ENCODE measurements at places on chromosomes 16 and 17. TPM values are rescaled to one million over a fixed set of nuclear protein-coding genes. Genes with fewer than 3 reads are reported as not detected.

DNA sequence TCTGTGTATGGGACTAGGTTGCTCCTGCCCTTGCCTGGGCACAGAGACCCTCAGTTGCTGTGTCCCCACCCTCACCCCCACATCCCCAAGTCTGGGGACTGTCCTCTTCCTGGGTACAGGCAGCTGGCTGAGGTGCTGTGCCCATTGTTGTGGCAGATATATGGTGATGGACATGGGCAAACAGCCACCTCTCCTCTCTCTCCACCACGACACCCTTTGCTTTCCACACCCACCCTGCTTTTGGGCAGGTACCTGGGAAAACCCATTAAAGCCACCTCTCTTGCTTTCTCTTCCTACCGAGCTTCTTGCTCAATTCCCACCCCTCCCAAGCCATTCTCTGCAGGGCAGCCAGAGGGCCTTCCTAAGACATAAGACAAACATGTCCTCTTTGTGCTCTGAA lies 21.7 kb downstream of the TRPV2 start:
- no peak for DNase-seq

DNA sequence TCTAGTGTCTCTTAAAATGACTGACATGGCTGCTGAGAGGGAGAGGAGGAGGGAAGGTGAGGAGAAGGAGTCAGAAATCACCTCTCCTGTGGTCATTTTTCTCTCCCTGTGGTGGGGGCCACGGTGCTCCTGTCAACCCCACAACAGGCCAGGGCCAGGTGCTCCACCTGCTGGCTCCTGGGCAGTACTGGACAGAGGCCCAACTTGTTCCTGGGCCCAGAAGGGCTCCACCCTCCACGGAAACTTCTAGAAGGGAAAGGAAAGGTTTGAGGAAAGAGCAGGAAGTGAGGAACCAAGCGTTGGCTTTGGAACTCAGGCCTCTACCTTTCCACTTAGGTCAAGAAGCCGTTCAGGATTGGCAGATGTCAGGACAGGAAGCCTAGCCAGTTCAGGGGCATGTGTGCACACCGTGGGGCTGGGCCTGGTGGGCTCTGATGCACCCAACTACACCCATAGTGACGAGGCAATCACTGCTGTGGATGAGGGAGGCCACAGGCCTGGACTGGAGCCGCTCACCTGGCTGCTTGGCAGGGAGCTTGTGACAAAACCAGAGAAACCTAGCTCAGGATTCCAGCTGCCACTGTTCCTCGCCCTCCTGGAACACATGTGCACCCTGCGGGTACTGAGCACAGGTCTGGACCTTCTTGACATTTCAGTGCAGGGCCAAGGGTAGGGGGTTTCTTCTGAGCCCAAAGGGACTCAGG lies 36.1 kb downstream of the WNT3 start:
- DNase-seq = no peak

DNA sequence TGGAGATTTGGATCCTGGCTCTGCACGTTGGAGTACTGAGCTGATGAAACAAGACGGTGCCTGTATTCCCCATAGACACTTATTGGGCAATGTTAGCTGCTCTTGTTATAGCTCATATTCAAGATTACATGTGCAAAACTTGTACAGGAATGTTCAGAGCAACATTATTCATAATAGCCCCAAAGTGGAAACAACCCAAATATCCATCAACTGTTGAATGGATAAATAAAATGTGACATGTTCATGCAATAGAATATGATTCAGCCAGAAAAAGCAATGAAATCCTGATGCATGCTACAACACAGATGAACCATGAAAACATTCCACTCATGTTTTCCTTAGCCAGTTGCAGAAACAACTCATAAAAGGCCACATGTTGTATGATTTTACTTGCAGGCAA lies 5.7 kb upstream of the SDR42E1 start:
- DNase-seq = no peak

DNA sequence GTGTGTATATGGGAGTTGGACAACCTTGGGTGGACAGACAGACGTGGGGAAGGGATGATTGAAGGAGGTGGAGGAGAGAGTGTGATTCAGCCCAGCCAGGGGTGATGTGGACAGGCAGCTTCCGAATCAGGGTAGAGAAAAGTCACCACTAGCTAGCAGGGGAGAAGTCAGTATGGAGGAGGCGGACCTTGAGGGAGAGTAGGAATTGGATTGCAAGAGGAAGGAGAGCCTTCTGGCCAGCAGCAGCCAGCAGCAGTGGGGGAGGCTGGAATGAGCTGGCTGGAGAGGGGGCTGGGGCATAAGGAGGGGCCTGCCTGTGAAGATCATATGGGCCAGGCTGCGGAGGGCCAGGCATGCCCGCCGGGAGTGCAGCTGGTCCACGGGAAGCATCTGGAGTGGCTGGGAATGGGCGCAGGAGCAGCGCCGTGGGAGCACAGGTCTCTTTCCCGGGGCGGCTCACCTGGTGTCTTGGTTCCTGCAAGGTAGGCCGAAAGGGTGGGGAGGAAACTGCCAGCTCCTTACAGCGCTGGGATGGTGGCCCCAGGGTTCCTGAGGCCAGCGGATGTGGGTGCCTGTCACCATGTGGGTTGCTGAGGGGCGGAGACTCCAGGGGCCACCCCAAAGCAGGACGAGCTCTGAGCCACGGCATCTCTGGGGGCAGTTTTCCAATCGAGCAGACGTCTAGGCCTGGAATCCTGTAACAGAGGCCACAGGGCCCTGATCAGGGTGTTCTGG lies 235.3 kb downstream of the SEC14L1 start:
- DNase-seq = peak; percentile 91

FBXW10 gene
- not detected for total RNA-seq

DNA sequence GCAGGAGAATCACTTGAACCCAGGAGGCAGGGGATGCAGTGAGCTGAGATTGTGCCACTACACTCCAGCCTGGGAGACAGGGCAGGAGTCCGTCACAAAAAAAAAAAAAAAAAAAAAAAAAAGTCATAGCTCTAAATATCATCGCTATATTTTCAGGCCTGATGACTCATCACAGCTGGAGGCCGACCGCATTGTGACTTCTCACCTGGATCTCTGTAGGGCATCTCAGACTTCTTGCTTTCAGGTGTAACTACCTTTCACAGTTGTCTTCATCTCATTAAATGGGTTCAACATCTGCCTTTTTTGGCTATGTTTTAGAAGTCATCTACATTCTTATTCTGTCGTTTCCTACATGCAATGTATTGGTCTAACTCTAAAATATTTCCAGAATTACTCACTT lies 353.1 kb upstream of the MON1B start:
- DNase-seq = no peak

DNA sequence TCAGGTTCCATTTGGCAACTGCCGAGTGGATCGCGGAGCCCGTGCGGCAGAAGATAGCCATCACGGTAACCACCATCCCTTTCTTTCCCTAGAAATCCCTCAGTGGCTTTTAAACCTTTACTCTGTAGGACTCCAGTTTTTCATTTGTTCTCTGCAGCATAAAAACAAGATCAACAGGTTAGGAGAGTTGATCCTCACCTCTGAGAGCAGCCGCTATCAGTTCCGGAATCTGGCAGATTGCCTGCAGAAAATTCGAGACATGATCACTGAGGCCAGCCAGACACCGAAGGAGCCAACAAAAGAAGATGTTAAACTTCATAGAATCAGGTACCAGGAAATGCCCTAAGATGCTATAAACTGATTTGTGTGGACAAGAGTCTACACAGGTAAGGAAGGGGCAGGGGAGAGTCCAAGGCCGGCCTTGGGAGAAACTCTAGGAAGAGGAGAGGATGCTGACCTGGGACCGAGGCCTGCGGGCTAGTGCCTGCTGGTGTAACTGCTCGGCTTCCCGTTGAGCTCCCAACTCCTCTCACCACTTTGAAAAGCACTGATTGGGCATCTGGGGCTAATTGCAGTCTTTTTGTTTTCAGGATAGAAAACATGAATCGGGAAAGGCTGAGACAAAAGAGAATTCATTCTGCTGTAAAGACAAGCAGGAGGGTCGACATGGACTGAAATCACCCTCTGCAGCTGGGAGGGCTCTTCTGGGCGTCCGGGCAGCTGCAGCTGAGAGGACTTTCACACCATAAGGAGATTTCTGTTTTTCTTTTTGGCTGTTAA lies 8.1 kb downstream of the MRPL58 start:
- no peak for DNase-seq

- DNase-seq = no peak
Measured at GRCh38 chr17:15440347-15440746, 27.1 kb downstream of the CDRT4 start.

GRCh38 chr16:23051587-23051986 lies 97.7 kb downstream of the USP31 start:
- DNase-seq = no peak

- peak; percentile 85 for DNase-seq
Measured at GRCh38 chr16:86519649-86520316, 9.5 kb downstream of the FOXF1 start.

GRCh38 chr16:31080756-31081419 lies 6.7 kb downstream of the ZNF646 start:
- peak; percentile 59 for DNase-seq

SULT1A4 gene
- total RNA-seq = 7.0 TPM

DNA sequence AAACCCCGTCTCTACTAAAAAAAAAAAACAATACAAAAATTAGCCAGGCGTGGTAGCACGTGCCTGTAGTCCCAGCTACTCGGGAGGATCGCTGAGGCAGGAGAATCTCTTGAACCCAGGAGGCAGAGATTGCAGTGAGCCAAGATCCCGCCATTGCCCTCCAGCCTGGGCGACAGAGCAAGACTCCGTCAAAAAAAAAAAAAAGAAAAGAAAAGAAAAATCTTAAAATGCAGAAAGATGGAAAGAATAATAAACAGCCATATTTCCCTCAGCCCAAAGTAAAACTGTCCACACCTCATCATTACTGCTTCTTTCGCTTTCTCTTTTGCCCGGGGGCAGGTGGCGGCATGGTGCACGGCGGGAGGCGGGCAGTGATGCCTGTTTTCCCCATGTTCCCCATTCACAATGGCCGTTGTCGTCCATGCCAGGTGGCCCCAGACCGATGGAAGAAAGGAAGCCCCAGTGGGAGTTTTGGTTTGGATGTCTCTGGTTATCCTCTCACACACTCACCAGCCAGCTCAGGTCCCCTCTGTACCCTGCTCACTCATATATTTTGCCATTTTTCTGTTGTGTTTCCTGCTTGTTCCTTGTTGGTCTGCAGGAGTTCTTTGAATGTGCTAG lies 37.0 kb upstream of the PEMT start:
- peak; percentile 84 for DNase-seq
